ENCODE measurements at places on chromosomes 11 and 22.

GRCh38 chr11:69637941-69638871 is 2.8 kb upstream of the CCND1 start:
- no peak for DNase-seq

GRCh38 chr11:10878408-10879214 is 20.8 kb upstream of the ZBED5 start:
- DNase-seq: no peak

- DNase-seq: peak; percentile 45
Observed at GRCh38 chr11:67371189-67371910, 2.0 kb downstream of the CLCF1 start.

DNA sequence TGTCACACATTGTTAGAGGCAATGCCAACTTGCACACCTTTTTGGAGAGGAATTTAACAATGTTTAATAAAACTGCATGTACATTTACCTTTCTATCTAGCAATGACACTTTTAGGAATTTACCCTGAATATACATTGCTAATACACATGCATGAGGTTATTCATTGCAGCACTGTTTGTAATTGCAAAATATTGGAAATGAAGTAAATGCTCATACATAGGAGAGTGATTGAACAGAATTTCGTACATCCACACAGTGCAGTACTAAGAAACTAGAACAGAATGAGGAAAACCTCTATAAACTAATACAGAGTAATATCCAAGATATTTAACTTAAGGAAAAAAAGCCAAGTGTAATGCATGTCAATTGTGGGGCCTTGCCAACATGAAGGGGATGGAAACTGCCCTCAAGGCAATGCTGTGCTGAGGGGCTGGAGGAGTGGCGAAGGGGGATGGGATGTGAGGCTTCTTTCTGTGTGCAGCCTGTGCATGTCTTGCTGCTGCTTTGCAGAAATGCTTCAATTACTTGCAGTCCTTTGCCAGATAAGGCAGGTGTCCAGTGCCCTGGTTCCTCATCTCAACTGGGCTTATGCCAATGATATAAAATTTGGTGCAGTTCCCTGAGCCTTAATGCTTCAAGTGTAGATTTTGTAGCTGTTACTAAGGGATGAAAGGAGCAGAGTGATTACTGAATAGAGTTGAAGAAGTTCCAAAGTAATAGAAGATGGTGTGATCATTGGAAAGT is 96.1 kb downstream of the GRIA4 start:
- no peak for DNase-seq

Measured in activated CD8-positive, alpha-beta T cell treated with anti-CD3 and anti-CD28 coated beads for 36 hours (primary cell).